ENCODE measurements at places on chromosomes 5 and 9.

- DNase-seq, result peak; percentile 75
These were observed 217.6 kb downstream of the NFIB start for GRCh38 chr9:14096258-14096922.

- no peak for DNase-seq
These were observed 7.1 kb upstream of the CD180 start for GRCh38 chr5:67203701-67204074.

- peak; percentile 41 for DNase-seq
These were observed 2.1 kb downstream of the RGS3 start for GRCh38 chr9:113465599-113466140.

DNA sequence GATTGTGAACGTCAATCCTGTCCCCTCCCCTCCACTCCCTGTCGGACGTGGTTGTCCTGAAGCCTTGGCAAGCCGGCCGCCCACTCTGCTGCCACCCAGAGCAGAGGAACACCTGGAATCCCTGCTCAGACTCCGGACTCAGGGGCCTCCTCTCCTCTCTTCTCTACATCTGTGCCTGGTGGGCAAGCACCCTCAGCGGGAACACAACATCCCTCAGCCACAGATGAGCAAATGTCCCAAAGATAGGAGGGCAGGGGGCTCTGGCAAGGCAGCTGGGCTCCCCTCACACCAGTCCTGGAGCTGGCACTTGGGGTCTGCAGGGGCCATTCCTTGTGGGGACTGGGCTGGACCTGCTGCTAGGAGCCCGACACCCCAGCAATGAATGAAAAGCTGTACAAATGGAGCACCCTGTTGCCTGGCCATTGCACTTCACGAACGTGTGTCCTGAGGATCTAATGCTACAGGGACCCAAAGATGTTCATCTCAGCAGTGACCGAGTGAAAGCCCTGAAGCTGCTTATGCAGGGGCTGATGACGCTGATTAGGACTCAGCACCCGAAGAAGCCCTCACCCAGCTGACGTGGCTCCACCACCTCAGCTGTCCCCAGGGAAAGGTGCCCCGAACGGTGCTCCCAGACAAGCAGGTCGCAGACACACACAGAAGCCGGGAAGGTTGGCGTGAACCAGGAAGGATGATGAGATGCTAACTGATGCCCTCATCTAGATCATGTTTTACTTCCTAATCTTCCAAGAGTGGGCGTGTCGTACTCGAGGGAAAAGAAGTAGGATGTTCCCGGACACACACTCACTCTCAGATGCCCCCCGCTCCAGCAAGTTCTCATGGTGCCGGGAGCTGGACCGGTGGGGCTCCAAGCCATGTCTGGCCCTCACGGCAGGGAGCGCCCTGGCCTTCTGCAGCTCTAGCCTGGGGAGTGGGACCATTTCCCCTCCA, 177.0 kb upstream of the PPP1R26 start:
- no peak for DNase-seq

DNA sequence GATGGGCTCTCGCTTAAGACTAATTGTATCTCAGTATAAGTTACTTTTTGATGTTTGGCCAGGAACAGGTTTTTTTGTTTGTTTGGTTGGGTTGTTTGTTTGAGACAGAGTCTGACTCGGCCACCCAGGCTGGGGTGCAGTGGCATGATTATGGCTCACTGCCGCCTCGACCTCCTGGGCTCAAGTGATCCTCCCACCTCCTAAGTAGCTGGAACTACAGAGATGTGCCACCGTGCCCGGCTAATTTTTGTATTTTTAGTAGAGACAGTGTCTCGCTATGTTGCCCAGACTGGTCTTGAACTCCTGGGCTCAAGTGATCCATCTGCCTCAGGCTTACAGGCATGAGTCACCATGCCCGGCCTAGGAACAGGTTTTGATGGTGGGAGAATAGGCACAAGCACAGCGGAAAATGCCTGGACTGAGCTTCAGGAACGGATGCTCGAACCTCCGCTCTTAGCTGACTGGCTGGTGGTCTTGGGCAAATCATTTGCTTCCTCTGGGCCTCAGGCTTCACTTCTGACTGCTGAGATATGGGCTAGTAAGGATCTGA, 11.4 kb upstream of the SYNPO start:
- no peak for DNase-seq

- no peak for DNase-seq
These were observed 6.2 kb downstream of the TENT4A start for GRCh38 chr5:6719417-6719816.

GRCh38 chr5:139746691-139747582, 48.7 kb upstream of the PSD2 start:
- no peak for DNase-seq

GRCh38 chr5:135985951-135986350, 31.2 kb upstream of the LECT2 start:
- DNase-seq, result no peak

DNA sequence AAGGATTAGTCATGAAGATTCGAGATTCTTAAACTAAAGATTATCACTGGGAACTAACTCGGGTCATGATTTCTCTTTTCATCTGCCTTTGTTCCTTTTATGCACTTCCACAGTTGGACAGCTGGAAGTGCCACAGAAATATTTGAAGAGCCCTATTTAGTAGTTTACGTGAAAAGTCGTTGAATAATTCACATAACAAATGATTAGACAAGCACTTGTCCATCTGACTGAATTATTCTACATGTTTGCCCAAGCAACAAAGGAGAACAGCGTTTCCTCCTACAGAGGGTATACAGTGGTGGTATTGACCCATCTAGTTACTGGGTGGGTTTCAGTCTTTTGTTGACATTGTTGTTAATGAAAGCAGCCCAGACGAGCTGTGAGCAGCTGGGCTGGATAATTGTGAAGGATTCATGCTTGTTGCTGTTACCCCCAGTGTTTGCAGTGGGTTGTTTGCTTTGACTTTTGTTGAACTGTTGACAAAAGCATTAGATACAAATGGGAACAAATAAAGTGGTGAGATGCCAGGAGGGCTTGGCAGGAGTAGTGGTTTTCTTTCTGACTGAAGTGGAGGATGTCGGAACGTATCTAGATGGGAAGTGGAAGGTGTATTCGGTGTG, 96.2 kb downstream of the TLE4 start:
- peak; percentile 52 for DNase-seq

- no peak for DNase-seq
These were observed 244.5 kb upstream of the NMUR2 start for GRCh38 chr5:152649609-152650008.

GRCh38 chr9:135948446-135948845, 12.7 kb downstream of the UBAC1 start:
- no peak for DNase-seq

- no peak for DNase-seq
These were observed 27.8 kb upstream of the TNFSF8 start for GRCh38 chr9:114958021-114958843.

GRCh38 chr5:15785531-15785981, 285.6 kb downstream of the FBXL7 start:
- peak; percentile 58 for DNase-seq

DNA sequence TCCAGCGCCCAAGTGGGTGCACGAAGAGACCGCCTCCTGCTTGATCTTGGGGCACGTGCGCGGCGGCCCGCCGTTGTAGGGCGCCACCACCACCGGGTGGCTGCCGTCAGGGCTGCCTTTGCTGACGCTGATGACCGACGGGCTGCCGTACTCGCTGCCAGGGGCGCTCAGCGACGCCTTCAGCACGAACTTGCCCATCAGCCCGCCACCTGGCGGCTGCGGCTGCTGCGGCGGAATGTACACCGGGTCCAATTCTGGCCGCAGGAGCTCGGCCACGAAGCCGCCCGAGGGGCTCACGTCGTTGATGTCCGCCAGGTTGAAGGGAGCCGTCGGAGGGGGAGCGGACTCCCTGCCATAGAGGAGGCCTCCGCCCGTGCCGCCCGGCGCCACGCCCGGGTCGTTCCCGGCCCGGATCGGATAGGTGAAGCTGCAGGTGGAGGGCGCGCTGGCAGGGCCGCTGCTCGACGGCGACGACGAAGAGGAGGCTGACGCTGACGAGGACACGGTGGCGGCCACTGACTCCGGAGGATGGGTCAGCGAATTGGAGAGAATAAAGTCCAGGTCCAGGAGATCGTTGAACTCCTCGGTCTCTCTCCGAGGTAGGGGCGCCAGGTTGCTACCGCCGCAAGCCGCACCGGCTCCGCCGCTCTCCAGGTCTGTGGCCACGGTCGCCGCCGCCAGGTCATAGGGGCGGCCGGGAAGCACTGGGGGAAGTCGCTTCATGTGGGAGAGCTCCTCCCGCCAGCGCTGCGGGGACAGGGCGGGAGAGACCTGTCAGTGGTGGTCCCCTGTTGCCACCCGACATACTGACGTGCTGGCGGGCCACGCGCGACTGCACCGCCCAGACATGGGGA, 1.8 kb downstream of the KLF4 start:
- peak; percentile 87 for DNase-seq

GRCh38 chr5:129074903-129075302, 19.6 kb upstream of the ISOC1 start:
- no peak for DNase-seq

DNA sequence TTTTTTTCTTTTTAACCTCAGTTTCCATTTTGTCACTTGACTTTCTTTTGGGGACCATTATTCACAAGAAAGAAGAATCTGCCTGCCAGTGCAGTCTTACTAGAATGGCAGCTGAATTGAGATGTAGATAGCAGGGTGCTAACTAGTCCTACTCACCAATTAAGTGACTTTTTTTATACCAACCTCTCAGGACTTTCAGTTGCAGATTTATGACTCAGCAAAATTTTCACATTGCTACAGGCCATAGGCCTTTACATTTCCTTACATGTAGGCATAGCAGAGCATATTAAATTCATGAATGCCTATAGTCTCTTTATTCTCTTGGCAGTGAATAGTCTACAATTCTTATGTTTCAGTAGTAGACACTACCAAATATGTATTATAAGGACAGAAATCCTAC, 54.0 kb upstream of the FKTN start:
- no peak for DNase-seq

DNA sequence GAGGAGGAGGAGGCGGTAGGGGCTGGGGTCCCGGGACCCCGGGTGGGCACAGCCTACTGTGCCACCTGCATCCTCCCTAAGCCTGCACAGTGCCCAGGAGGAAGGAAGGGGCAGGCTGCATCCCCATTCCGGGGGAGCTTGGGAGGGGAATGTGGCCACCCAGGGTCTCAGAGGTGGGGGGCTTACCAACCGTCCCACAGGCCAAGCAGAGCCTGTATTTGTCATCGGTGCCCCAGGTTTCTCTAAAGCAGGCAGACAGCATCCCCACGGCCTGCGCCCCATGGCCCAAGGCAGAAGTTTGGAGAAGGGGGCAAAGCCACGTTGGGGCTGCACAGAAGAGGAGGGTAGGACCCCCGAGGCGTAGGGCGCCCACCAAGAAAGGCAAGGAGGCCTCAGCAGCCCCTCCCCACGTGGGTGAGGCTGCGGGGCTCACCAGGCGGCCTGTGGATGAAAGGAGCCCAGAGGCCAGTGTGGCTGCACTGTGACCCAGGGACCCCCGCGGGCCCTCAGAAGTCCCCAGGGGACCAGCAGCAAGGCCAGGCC, 507 bp upstream of the GPSM1 start:
- DNase-seq, result peak; percentile 71

DNA sequence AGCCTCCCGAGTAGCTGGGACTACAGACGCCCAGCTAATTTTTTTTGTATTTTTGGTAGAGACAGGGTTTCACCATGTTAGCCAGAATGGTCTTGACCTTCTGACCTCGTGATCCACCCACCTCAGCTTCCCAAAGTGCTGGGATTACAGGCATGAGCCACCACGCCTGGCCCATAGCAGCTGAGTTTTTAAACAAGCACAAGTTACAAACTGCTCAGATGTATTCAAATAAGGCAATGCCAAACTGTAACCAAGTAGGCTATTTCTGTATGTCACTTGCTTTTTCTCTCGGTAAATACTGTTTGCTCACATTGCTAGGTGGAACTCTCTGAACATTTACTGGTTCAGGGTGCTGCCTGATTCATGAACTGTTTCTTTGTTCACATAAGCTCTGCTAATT, 799.3 kb upstream of the NUDT12 start:
- no peak for DNase-seq

DNA sequence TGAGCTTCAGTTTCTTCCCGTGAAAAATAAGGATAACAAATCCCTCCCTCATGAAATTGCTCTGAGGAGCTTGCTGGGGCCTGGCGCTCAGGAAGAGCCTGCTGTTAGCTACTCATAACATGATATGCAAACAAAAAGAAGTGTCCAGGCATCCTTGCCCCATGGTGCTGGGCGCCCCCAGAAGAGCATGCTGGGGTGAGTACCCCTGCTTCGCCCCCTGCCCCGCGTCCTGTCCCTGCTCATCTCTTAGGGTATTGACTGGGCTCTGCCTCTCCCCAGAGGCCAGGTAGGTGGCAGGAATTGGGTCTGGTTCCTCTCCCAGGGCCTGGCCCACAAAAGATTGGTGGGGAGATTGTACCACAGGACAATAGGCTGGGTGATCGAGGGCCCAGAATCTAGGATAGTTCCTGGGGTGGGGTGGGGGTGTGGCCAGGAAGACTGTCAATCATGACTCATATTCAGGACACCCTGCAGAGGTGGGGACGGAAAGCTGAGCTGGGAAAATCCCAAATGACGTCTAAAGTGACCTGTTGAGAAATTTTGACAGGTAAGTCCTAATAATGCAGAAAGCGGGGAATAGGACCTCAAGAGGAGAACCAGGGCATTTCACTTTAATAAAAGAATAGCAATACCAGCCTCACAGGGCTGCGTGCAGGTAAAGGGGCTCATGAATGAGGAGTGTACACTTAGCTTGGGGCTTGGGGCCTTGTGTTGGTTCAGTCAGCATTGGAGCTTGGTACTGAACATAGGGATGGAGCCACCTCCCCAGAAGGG, 8.9 kb downstream of the PITX1 start:
- no peak for DNase-seq

DNA sequence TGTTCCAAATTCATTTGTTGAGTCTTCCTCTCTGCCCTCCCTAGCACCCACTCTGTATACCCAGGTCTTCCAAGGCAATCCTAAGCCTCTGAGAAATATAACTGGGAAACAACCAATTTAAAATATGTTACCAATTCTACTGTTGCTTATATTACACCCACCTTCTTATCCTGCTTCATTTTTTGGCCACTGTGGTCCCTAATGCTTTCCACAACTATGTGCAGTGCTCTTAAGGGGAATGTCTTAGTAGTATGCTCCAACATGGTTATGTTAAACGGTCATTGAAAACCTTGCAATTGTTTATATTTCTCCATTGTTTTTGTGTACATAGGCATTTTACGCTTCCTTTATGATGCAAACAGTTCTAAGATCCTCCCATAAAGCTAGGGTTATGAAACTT, 273.1 kb upstream of the HAPLN1 start:
- no peak for DNase-seq

GRCh38 chr5:142722896-142723295, 37.0 kb upstream of the FGF1 start:
- DNase-seq, result no peak

DNA sequence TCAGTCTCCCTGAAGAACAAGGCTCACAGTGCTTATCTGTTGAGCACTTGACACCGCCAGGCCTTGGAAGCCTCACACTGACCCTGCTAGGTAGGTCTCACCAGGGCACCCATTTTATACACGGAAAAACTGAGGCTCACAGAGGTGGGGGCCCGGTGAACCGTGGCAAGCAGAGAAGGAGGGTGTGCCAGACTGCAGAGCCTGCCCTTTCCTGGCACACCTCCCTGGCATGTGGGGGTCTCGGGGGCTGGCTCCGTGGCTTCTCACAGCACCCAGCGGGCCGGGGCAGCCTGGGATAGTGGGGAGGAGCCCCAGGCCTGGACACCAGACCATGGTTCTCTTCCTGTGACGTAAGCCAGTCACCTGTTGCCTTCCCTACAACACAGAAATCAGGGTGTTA, 53.7 kb upstream of the IER5L start:
- DNase-seq, result no peak
